Activated T-helper 1 cell treated with anti-CD3 and anti-CD28 coated beads, Interleukin-2, amount 50 U/mL, for 16 hours (primary cell): ENCODE measurements at places on chromosomes 1 and 21.
A peak's percentile ranks its signal among the peaks of the same experiment; 100 is the strongest.

- DNase-seq: peak; percentile 54
These were observed 82.0 kb downstream of the TGFBR3 start for GRCh38 chr1:91803847-91804545.

- DNase-seq: no peak
These were observed 47.5 kb upstream of the PWP2 start for GRCh38 chr21:44059710-44060109.

DNA sequence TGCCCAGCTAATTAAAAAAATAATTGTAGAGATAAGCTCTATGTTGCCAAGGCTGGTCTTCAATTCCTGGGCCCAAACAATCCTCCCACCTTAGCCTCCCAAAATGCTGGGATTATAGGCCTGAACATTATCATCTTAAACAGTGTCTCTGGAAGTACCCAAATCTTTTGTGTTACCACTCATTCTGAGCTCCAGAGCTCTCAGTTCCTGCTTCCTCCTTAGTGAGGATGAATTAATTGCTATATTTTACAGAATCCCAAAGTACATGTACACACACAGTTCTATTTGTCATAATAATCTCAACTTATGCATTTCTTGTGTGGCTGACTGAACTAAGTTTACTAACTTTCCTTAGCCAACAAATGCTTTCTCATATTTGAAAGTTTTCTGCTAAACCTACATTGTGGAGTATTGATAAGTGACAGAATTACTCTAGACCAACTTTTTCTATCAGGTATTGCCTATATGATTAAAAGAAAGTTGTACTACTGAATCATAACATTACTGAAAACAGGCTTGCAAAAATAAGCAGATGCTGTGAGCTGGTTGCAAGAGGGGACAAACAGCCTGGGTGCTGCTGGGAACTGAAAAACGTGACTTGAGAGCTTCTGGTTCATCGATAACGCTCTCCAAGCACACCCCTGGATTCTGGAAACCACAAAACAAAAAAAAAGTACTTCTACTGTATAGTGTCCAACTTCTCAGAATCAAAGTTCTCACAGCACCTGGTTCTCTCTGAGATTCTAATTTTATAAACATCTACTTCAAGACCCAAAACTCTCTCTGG is 15.3 kb downstream of the VAV3 start:
- no peak for DNase-seq

- no peak for DNase-seq
These were observed 16.5 kb downstream of the ATF3 start for GRCh38 chr1:212624976-212625501.
